ENCODE measurements at places on chromosomes 4 and X.

DNA sequence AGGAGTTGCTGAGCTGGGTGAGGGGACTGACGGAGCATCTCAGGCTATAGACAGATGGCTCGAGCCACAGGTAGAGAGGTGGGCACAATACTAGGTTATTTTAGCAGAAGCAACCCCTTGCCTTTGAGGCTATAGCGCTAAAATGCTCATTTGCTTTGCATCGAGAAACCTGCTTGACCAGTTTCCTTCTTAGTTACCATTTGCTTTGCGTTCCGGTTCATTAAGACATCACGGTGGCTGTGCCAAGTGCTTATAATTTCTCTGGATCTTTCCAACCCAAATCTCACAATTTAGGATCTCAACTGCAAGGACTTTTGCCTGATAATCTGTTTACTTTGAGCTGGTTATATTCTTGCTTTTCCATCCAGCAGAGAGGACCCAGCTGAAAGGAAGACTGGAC lies 40.8 kb downstream of the DLG3 start:
- DNase-seq, result no peak

DNA sequence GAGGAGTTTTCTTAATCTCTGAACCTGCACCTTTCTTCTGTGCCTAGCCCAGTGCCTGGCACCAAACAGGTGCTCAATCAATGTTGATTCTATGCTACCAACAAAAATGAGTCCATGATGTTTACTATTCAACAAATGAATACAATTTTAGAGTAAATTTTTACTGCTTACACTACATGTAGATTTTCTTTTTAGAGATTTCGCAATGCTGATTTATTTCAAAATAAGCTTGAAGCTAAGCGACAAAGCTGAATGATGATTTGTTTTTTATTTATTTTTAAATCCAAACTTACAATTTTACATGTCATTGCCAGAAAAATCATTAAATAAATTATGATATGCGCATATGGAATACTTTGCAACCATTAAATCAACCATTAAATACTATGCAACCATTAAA lies 55.7 kb downstream of the AR start:
- no peak for DNase-seq

- no peak for DNase-seq
Measured at GRCh38 chr4:8504279-8505007, 63.9 kb downstream of the TRMT44 start.

- DNase-seq, result no peak
Measured at GRCh38 chrX:23901805-23902204, 5.9 kb downstream of the APOO start.

DNA sequence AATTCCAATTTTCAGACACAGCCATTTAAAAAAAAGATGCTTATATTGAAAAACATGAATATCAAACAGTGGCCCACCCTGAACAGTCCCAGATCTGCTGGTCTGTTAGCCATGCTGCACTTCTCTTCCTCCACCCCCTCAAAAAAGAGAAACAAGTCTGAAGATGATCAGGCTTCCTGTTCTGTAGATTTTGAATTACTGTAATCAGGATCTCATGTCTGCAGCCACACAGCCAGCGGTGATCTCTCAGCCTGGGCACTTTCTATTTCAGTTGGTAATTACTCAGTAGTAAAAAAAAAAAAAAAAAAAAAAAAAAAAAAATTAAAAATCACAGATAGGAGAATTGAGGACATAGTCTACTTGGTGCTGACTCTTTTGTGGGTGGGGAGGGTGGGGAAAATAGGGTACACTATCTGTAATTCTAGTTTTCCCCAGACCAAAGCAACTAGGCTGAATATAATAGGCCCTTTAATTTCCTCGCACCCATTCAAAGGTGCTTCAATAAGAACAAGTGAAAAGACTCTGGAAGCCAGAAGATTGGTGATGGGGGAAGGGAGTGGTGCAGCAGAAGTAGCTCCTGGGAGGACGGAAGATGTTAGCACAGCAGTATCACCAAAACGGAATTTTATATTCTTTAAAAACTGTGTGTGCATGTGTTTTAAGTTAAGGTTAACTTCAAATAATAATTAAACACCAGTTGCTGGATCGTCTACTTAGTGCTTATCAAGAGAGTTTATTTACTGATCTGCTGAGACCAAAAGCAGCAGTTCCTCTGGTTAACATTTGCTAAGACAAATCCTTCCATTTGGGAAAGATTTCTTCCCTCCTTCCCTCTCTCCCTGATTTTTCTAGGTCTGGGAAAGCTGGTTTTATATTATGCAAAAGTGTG lies 47.0 kb downstream of the SPRY1 start:
- DNase-seq, result no peak

GRCh38 chr4:14269824-14270223 lies 642.3 kb upstream of the BOD1L1 start:
- DNase-seq, result no peak

DNA sequence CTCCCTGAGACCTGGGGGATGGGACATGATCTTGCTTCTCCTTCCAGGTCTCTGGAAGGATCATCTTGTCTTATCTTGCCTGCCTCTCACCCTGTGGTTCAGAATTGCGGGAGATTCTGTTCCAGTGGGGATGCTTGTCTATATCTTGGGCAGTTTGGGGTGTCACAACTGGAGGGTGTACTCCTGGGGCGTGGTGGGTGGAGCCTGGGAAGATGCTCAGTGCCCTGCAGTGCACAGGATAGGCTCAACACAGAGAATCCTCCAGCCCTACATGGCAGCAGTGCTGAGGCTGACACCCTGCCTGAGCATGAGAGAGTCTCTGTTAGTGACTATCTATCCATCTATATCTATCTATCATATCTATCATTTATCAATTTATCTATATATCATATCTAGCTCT lies 7.7 kb downstream of the P2RY8 start:
- no peak for DNase-seq

- no peak for DNase-seq
Measured at GRCh38 chr4:55512922-55513571, 33.7 kb downstream of the CLOCK start.

DNA sequence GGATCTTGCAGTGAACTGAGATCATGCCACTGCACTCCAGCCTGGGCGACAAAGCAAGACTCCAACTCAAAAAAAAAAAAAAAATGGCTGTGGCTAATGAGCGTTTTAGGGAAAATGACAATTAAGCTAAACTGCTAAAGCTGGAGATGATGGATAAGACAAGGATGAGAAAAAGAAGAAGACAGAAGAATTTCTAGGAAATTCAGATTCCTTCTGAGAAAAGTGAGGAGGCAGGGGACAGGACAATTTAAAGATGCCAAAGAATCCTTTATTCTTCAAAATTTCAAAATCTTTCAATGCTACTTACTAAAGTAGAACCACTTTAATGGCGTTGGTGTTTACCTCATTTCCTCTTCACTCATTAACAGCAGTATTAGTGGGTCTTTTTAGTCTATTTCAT lies 7.7 kb downstream of the PALLD start:
- DNase-seq, result no peak
